ENCODE measurements at places on chromosomes 7 and 10.

DNA sequence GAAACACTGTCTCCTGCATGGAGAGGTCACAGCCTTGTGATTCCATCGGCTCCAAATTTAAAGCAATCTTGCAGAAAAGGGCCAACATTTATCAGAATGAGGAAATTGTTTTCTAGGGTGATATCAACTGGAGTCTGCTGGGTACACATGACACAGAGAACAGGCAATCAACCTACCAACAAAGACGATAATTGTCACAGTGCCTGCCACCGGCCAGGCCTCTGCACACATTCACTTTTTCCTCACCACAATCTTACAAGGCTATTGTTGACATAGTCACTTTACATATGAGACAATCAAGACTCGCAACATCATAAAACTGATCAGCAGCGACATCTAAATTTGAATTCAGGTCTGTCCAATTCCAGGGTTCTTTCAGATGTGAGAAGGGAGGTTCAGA is 189.4 kb downstream of the KCNMA1 start:
- DNase-seq: no peak

DNA sequence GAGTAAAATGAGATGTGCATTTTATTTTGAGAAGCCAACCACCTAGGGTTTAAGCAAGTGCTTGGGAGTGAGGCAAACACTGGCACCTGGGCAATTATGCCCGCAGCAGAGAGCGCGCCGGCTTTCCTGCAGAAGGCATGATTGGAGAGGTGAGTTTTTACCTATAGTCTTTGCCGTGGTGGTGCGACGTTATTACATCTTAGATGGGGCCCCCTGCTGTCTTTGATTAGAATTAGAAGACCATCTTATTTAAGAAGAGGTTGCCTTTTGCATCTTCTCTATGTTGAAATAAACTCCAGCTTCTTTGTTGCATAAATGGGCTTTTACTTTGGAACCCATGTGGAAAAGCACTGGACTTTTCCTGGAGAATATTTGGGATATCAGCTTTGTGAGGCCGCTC is 409.5 kb downstream of the GLRX3 start:
- DNase-seq: no peak

GRCh38 chr7:98034081-98035035 is 44.4 kb upstream of the OCM2 start:
- no peak for DNase-seq

DNA sequence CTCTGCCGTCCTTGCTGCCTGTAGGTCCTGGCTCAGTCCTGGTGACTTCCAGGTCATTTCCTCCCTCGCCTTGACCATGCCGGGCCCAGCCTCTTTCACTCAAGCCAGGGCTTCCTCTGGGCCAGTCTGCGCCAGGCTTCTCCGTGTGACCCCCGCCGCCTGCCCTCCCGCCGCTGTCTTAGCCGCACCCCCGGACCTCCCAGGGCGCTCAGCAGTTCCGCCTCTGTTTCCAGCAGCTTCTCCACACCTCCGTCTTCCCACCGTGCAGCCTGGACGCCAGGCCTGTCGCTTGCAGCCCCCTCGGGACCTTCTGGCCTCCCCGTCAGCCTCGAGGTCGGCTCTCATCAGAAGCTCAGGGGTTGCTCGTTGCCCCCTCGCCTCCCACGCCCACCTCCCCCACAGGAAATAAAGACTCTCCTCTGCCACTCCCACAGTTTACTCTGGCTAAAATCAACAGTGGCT is 123.0 kb upstream of the FZD8 start:
- no peak for DNase-seq

GRCh38 chr7:90430614-90431460 is 27.6 kb downstream of the CLDN12 start:
- DNase-seq: no peak

DNA sequence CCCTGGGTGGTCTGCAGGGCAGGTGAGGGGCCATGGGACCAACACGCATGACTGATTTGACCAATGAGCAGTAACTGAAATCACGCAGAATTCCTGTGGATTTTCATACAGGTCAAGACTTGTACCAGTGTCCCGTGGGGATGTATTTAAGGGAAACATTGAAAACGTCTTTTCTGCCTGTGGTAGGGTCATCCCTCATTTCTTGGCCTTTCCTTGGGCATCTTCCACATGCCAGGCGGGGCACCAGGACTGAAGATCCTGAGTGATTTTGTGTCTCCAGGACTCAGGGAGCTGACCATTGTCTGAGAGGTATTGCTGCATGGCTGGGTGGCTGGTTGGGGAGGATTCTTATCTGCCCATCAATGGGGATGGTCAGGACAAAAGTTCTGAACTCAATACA is 289.0 kb downstream of the GLRX3 start:
- no peak for DNase-seq

GRCh38 chr7:14507617-14508016 is 394.9 kb downstream of the DGKB start:
- DNase-seq: no peak

GRCh38 chr7:87021285-87021684 is 38.2 kb downstream of the ELAPOR2 start:
- no peak for DNase-seq

DNA sequence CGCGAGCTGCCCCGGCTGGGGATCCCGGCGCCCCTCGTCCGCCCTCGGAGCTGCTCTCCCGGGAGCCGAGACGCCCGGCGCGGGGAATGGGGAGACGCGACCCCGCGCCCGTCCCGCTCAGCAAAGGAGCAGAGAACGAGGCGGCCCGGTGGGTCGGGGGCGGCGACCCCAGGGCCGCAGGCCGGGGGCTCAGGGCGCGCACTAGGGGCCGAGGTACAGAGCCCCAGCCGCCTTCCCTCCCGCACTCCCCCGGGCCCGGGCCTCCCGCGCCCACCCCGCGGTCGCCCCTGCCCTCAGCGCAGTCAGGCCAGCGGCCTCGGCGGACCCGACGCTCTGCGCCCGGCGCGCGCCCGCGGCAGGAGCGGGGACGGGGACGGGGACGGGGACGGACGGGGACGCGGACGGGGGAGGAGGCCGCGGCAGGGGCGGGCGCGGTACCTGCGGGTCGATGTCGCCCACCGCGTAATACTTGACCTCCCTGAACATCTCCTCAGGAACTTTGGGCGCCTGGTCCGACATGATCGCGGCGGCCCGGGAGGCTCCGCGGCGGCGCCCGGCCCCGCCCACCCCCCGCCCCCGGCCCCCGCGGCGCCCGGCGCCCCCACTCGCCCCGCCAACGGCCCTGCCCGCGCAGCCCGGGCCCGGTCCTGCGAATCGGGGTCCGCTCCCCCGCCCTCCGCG is 373 bp downstream of the PAXIP1 start:
- no peak for DNase-seq

GRCh38 chr10:32960022-32960421 is 2.0 kb upstream of the ITGB1 start:
- DNase-seq: peak; percentile 45

DNA sequence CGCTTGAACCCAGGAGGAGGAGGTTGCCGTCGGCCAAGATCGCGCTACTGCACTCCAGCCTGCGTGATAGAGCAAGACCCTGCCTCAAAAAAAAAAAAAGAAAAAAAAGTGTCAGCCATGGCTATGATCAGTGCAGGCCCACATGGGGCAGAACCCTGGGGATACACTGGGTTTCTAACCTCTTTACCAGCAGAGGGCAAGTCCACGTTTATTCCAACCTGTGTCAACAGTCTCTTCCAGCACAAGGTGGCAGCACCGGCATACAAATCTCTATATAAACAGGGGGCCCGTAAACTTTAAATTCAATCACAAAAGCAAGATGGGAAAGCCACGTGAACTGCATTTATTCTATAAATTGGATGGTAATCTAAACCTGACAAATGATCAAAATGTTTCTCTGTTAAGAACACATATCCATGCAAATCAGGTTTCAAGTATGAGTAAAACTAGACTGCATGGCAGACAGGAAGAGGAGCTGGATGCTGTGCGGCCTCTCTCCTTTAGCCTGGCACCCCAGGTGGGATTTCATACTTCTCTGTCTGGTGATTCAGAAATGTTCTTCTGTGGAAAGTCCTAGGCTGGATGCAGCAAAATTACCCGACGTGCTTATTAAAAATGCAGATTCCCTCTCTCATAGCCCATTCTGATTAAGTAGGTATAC is 60.0 kb upstream of the STEAP1B start:
- DNase-seq: peak; percentile 88

DNA sequence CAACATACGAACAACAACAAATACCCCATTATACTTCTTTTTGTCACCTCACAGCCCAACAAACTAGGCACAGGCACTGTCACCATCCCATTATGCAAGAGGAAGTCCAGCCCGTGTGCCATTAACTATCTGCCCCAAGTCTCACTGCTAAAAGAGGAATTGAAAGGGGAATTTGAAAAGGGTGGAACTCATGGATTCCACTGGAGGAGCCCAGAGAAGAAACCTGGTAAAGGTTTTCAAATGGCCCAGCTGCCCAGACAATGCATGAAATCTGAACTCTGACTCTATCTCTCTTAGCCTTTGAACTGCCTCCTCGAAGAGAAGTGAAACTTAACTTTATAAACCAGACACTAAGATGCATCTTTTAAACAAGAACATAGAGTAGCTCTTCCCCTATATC is 130.0 kb downstream of the PLXNA4 start:
- no peak for DNase-seq

Measured in B cell (primary cell).